Naive thymus-derived CD8-positive, alpha-beta T cell (primary cell): ENCODE measurements at places on chromosomes 16 and 17. TPM values are rescaled to one million over a fixed set of nuclear protein-coding genes. Genes with fewer than 3 reads are reported as not detected.

Gene GOSR1
- 73.9 TPM for total RNA-seq

Gene DNAI2
- total RNA-seq: 0.38 TPM

Gene CCL11
- not detected for total RNA-seq

Gene DBNDD1
- total RNA-seq: 0.99 TPM

Gene QRICH2
- 8.3 TPM for total RNA-seq

Gene MYH8
- total RNA-seq: not detected

Gene TBC1D3G
- total RNA-seq: not detected

DNA sequence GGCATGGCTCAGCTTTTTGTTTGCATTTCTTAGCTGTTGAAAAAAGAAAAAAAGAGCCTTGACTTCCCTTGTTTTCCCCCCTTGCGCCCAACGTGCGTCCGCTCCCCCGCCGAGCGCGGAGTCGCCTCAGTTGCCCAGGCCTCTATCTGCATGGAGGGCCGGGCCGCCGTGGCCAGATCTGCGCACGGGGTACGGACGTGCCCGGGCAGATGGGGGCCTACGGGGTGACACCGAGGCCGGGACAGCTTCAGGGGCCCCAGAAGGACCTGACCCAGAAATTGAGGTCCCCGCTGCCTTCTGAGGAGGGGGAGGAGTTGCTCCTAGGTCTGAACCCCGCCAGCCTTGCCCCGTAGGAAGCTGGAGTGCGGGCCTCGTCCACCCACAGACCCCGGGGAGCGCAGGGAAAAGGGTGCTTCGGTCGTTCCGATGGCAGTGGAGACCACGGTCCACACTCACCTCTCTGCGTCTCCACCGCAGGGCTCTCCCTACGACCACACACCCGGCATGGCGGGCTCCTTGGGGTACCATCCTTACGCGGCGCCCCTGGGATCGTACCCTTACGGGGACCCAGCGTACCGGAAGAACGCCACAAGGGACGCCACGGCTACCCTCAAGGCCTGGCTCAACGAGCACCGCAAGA lies 1.5 kb downstream of the IRX5 start:
- H3K27ac ChIP-seq: no peak overlapping the region
- H3K36me3 ChIP-seq: no peaks in the 10 kb centered on the region
- peak overlapping the region; percentile 33 for H3K4me3 ChIP-seq
- peaks cover 50% of the 10 kb centered on the region for H3K4me1 ChIP-seq
- peaks cover 36% of the 10 kb centered on the region for H3K27me3 ChIP-seq

GRCh38 chr16:77409311-77409710 lies 25.5 kb downstream of the ADAMTS18 start:
- H3K27ac ChIP-seq: no peak overlapping the region
- no peaks in the 10 kb centered on the region for H3K36me3 ChIP-seq
- no peak overlapping the region for H3K4me3 ChIP-seq
- no peaks in the 10 kb centered on the region for H3K4me1 ChIP-seq
- DNase-seq: no peak

GRCh38 chr17:47948706-47949196 lies 7.4 kb downstream of the PNPO start:
- DNase-seq: no peak
- peaks cover 60% of the 10 kb centered on the region for H3K4me1 ChIP-seq
- H3K4me3 ChIP-seq: peak overlapping the region; percentile 80
- no peaks in the 10 kb centered on the region for H3K27me3 ChIP-seq
- H3K36me3 ChIP-seq: peaks cover 1% of the 10 kb centered on the region
- peak overlapping the region; percentile 79 for H3K27ac ChIP-seq

- DNase-seq: no peak
- peaks cover 3% of the 10 kb centered on the region for H3K27me3 ChIP-seq
- H3K4me3 ChIP-seq: no peak overlapping the region
- H3K4me1 ChIP-seq: no peaks in the 10 kb centered on the region
- H3K27ac ChIP-seq: no peak overlapping the region
- no peaks in the 10 kb centered on the region for H3K36me3 ChIP-seq
These were observed 101.5 kb upstream of the IRX6 start for GRCh38 chr16:55222486-55222885.

- peak overlapping the region; percentile 98 for H3K4me3 ChIP-seq
- H3K4me1 ChIP-seq: peaks cover 39% of the 10 kb centered on the region
- H3K36me3 ChIP-seq: no peaks in the 10 kb centered on the region
- H3K27ac ChIP-seq: no peak overlapping the region
These were observed 1.2 kb downstream of the HSDL1 start for GRCh38 chr16:84143784-84144199.

GRCh38 chr17:1959871-1960544 lies 65.1 kb downstream of the RTN4RL1 start:
- no peak for DNase-seq
- no peaks in the 10 kb centered on the region for H3K36me3 ChIP-seq
- H3K27me3 ChIP-seq: no peaks in the 10 kb centered on the region
- no peak overlapping the region for H3K4me3 ChIP-seq

DNA sequence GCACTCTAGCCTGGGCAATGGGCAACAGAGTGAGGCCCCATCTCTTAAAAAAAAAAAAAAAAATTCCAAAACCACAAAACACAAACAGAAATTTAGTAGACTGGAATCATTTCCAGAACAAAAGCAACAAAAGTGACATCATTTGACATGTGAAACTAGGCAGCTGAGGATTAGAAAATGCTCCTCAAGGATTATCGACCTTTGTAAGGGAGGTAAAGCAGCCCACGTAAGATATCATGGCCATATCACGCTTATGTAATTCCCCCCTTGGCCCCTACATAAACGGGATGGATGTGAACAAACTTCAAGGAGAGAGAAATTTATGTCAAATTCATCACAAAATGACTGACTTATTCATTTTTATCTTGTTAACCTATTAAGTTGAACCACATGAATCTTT lies 83.3 kb downstream of the WDR59 start:
- no peaks in the 10 kb centered on the region for H3K27me3 ChIP-seq
- no peaks in the 10 kb centered on the region for H3K4me1 ChIP-seq
- no peak overlapping the region for H3K27ac ChIP-seq
- DNase-seq: no peak
- no peak overlapping the region for H3K4me3 ChIP-seq
- H3K36me3 ChIP-seq: peaks cover 78% of the 10 kb centered on the region
